ENCODE measurements at places on chromosomes 3 and 15. TPM values are rescaled to one million over a fixed set of nuclear protein-coding genes. Genes with fewer than 3 reads are reported as not detected.

SLC12A1 gene
- not detected for total RNA-seq

MGLL gene
- 2.0 TPM for total RNA-seq

MORC1 gene
- 0.36 TPM for total RNA-seq

GOLGA6C gene
- not detected for total RNA-seq

SLC12A8 gene
- under 0.01 TPM for total RNA-seq

FBXO40 gene
- not detected for total RNA-seq

PLOD2 gene
- total RNA-seq = 43.3 TPM

SAXO2 gene
- total RNA-seq = 1.4 TPM

SENP7 gene
- total RNA-seq = 11.7 TPM

FES gene
- 23.4 TPM for total RNA-seq

FYCO1 gene
- 116 TPM for total RNA-seq

TARS3 gene
- total RNA-seq = 7.0 TPM

CATSPER2 gene
- total RNA-seq = 1.8 TPM

EOMES gene
- total RNA-seq = 5.0 TPM

SPATA12 gene
- not detected for total RNA-seq

RPL39L gene
- 54.3 TPM for total RNA-seq

CTXN2 gene
- not detected for total RNA-seq

SLC2A2 gene
- not detected for total RNA-seq

ADGRG7 gene
- total RNA-seq = not detected

BFSP2 gene
- total RNA-seq = not detected

INKA1 gene
- total RNA-seq = 7.6 TPM

DGKG gene
- total RNA-seq = 6.0 TPM

GABRR3 gene
- total RNA-seq = not detected

GLDN gene
- total RNA-seq = not detected

IL17RB gene
- under 0.01 TPM for total RNA-seq

ACP3 gene
- total RNA-seq = under 0.01 TPM

AGTR1 gene
- not detected for total RNA-seq

CKMT1B gene
- total RNA-seq = not detected

ZDHHC23 gene
- 1.00 TPM for total RNA-seq

FHIT gene
- 3.8 TPM for total RNA-seq

CD276 gene
- total RNA-seq = 147 TPM
